ENCODE measurements at places on chromosomes 11 and 22.

GRCh38 chr11:37948258-37948657 is 1350.2 kb upstream of the RAG2 start:
- no peak for DNase-seq

DNA sequence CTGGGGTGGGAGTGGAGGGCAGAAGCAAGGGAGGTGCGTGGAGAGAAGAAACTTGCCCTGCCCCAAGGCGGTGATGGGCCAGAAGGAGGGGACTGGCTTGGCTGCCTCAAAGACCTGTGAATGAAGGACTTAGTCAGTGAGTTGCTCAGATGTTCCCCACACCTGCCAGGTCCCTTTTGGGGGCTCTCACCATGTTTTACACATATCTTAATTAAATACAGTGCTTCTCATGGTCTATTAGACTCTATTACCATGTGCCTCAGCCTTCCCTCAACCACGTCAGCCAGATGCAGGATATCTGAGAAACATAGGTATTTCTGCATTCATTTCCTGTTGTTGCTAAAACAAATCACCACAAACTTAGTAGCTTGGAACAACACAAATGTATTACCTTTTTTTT is 429.5 kb downstream of the BUD13 start:
- DNase-seq = no peak

DNA sequence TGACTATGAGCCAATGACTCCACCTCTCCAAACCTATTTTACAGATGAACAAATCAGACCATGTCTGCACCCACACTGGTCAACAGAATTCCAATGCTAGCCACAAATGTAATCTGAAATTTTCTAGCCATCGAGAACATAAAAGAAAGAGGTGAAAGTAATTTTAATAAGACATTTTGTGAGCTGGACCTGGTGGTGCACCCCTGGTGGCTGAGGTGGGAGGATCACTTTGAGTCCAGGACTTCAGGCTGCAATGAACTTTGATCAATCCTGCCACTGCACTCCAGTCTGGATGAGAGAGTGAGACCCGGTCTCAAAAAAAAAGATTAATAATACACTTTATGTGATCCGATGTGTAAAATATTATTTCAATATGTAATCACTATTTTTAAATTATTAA is 9.4 kb upstream of the RNF185 start:
- DNase-seq = no peak

- no peak for DNase-seq
Measured at GRCh38 chr22:23013612-23014011, 56.7 kb upstream of the GNAZ start.

GRCh38 chr22:35835998-35836691 is 118.5 kb downstream of the APOL5 start:
- no peak for DNase-seq

GRCh38 chr11:13777341-13777985 is 109.0 kb downstream of the FAR1 start:
- no peak for DNase-seq
